ENCODE measurements at places on chromosomes 13 and 19. TPM values are rescaled to one million over a fixed set of nuclear protein-coding genes. Genes with fewer than 3 reads are reported as not detected.

DNA sequence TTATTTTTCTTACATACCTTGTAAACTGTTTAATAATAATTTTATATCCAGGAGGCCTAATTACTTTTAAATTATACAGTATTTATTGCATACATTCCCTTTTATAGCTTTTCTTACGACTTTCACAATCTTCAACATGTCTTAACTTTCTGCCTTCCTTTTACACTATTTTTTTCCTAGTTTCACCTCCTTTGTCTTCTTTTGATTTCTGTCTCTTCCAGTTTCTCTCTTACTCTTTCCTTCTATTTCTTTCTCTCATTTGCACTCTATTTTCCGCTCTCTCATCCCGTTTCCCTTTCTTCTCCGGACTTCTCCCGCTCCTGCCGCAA is 11.5 kb downstream of the ZNF552 start:
- DNase-seq, result no peak

- no peak for DNase-seq
Measured at GRCh38 chr13:37599519-37599918, 951 bp upstream of the POSTN start.

DNA sequence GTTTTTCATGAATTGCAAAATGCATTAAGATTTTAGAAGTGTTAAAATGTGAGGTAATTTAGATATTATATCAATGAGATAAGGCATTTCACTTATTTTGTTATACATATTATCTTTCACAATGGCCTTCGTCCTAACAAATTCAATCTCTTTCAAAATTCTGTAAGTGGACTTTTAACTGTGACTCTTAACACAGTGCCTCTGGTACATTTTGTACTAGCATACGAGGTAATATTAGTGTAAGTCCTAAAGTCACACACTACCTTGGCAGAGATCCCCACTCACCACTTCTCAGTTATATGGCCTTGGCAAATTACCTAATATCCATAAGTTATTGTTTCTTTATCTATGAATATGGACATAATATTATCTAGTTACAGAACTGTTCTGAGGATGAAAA is 101.3 kb upstream of the SLITRK6 start:
- DNase-seq, result no peak

- no peak for DNase-seq
Measured at GRCh38 chr19:51100601-51101000, 7.6 kb downstream of the CTU1 start.

GRCh38 chr13:32330441-32330840 is 15.1 kb downstream of the BRCA2 start:
- DNase-seq, result no peak

DNA sequence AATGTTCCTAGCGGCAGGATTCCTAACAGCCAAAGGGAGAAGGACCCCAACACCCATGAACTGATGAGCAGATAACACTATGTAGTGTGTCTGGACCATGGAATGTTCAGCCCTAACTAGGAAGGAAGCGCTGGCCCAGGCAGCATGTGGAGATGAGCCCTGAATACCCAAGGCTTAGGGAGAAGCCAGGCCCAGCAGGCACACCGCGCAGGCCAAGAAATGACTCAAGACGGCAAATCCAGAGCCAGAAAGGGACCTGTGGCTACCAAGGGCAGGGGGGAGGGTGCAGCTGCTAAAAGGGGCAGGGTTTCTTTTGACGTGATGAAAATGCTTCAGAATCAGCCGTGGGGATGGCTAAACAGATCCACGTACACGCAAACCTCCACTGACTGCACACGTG is 20.7 kb upstream of the TINCR start:
- DNase-seq, result no peak

DNA sequence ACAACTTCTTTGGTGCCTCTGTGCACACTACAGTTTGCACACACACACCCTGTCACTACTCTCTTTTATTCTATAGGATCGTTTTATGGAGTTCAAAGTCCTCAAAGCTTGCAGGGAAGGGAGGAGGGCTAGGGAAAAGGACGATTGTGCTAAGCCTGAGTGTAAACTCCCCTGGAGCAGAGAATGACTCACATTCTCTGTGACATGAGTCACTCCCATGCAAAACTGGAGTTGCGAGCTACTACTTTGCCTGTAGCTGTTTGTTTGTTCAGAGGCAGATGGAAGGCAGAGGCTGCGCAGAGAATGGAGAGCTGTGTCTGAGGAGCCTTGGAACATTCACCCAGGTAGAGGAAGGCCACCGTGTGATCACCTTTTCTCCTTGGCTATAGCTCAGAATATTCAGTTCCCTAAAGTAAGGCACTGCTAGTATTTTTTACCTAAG is 80.5 kb upstream of the MBNL2 start:
- no peak for DNase-seq

DNA sequence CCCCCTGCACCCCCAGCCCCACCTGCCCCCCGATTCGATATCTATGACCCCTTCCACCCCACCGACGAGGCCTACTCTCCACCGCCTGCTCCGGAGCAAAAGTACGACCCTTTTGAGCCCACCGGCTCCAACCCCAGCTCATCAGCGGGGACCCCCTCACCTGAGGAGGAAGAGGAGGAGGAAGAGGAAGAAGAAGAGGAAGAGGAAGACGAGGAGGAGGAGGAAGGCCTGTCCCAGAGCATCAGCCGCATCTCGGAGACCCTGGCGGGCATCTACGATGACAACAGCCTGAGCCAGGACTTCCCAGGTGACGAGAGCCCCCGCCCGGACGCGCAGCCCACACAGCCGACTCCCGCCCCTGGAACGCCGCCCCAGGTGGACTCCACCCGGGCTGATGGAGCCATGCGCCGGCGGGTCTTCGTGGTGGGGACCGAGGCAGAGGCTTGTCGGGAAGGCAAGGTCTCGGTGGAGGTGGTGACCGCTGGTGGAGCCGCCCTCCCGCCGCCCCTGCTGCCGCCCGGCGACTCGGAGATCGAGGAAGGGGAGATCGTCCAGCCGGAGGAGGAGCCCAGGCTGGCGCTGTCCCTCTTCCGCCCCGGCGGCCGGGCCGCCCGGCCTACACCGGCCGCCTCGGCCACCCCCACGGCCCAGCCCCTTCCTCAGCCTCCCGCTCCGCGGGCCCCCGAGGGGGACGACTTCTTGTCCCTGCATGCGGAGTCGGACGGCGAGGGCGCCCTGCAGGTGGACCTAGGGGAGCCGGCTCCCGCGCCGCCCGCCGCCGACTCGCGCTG is 9.2 kb downstream of the SCAF1 start:
- no peak for DNase-seq

GRCh38 chr13:26787961-26788360 is 27.4 kb upstream of the GPR12 start:
- no peak for DNase-seq

DNA sequence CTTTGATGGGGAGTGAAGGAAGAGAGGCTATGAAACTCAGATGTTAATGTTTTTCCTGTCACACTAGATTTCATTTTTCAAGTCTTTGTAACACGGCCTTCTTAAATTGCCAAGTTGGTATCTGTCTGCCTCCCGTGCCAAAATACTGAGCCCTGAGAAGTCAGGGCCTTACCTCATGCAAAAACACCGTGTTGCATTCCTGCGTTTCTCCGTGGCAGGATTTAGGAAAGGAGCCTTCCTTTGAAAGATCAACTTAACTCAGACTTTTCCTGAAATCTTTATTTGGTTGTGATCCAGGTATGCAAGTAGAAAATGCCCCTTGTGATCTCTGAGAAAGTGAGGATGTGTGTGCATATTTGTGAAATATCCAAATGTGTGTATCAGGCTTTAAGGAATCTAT is 1291.0 kb upstream of the SLC10A2 start:
- DNase-seq, result no peak

GRCh38 chr13:25207291-25207810 is 35.3 kb upstream of the AMER2 start:
- no peak for DNase-seq

DNA sequence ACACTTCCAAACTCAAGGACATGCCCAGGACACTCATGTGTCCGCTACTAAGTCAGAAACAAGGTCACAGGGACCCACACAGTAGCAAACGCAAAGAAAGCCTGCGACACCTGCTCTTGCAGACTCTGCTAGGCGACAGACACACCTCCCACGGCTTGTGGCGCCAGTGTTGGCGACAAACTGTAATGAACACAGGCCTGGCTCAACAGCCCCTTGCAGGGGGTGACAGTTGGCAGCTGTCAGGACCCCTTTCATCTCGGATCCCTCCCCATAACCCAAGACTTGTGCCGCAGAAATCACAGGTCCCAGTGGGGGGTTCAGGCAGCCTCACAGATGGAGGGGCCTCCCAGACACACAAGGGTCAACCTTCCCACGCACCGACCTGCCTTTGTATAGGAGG is 364 bp downstream of the CKM start:
- DNase-seq, result no peak

DNA sequence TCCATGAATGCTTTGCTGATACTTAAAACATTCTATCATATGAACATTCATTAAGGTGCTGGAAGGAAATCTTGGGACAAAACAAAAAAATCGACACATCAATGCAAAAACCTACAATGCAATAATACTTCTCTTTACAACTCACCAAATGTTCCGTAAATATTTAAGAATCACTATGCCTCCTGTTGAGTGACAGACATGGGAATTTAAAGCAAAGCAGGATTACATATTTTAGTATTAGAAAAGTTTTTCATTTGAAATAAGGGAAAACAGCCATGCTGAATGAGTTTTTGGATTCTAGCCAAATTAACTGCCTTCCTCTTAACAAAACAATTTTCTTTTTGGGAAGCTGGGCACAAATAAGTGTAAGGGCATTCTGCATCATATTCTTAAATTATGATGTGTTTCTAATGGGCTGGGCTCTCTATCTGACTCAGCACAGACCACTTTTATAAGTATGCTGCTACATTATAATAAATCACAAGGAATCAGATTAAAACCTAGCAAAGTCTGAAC is 93.7 kb downstream of the RBM26 start:
- no peak for DNase-seq

DNA sequence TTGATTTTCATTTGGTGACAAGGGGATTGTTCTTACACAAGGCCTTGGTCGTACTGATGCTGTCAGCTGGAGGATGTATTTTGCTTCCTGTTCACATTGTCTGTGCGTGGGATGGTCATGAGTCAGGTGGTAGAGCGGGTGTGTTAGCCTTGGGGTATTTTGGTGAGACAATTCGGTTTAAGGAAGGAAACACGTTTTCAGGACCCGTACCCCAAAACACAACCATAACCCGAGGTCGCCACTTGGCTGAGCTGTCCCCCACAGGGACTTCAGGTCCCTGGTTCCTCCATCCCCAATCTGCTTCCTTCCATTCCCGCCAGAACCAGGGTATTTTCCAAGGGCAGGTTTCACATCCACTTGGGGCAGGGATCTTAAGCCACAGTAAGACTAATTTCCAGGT is 15.0 kb downstream of the MYO9B start:
- DNase-seq, result no peak

DNA sequence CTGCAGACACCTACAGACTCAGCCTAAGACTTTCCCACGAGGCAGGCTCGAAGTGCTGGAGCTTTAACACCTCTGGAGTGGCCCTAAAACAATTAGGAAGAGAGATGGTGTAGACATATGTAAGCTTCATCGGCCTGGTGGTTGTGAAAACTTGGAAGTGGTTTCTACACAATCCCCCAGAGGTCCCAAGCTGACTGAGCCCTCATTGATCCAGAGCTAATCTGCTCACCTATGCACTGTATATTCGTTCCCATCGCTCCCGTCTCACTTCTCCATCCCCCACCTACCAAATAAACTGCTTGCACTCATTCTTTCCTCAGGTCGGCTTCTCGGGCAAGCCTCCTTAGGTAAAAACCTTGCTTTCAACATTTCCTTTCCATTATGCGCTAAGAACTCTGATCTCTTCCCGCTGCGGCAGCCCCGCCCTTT is 767 bp upstream of the ZNF793 start:
- DNase-seq, result no peak

- no peak for DNase-seq
Measured at GRCh38 chr13:74774264-74774663, 640.1 kb upstream of the KLF12 start.

DNA sequence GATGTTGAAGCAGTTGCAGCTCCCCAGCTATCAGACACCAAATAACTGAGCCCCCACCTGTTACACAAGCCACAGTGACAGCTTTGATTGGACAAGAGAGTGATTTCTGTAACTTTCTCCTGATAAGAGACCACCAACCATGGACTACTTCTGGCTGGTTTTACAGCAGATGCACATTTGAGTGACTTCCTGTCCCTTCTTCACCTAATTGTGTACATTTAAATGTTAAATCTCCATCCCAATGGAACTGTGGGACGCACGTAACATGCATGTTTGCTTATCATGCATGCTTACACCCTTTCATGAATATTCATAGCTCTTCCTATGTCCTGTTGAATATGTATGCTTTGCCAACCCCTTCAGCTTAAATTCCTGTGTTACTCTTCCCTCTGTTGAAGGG is 6.0 kb upstream of the TNFSF11 start:
- no peak for DNase-seq

DNA sequence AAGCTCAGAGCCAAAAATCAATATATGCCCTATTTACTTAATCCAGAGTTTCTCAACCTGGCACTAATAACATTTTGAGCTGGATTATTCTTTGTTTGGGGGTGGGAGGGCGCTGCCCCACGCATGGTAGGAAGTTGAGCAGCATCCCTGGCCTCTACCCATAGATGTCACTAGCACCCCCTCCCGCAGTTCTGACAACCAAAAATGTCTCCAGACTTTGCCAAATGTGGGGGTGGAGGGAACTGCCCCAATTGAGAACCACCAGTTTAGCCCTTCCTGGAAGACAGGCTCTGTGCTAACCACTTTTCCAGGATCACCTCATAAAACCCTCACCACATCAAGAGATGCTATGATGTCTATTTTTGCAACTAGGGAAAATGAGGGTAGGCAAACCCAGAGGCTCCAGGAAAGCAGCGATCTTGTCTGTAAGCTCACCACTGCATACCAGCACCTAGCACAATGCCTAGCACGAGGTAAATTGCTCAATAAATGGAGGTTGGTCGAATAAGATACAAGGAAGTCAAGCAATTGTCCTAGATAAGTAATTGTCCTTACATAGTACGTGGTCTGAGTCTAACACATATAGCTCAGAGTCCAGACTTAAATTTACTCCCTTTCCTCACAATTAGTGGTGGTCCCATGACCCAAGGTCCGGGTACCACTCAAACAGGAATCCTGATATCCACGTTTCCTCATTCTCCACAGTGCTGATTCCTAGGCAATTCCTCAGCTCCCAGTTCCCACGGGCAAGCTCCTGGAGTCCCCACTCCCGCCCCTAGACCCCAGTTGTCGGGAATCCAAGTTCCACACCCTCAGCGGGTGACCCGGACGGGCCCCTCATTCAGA is 892 bp downstream of the TRIR start:
- DNase-seq, result no peak

- peak; percentile 68 for DNase-seq
Measured at GRCh38 chr13:74136084-74136658, 2.0 kb upstream of the KLF12 start.

- DNase-seq, result peak; percentile 91
Measured at GRCh38 chr19:34480971-34481841, at the start of gene WTIP. WTIP (plus strand) TSS chr19:34481758; CDS start chr19:34481975, 217 bp downstream.

- DNase-seq, result no peak
Measured at GRCh38 chr13:93794197-93794885, 567.7 kb downstream of the GPC6 start.

COX7A1 gene
- total RNA-seq, result not detected

CYP4F2 gene
- not detected for total RNA-seq

RXFP2 gene
- total RNA-seq, result not detected

ZNF552 gene
- total RNA-seq, result 19.0 TPM

TNFSF9 gene
- total RNA-seq, result 1.3 TPM

SOX21 gene
- total RNA-seq, result 11.4 TPM

SLC25A23 gene
- total RNA-seq, result 86.6 TPM

LYPD5 gene
- 0.85 TPM for total RNA-seq

GPR180 gene
- 6.6 TPM for total RNA-seq

KIR3DL2 gene
- total RNA-seq, result not detected

SIGLEC12 gene
- total RNA-seq, result not detected

LMTK3 gene
- 21.6 TPM for total RNA-seq

XAB2 gene
- 38.5 TPM for total RNA-seq
